ENCODE measurements at places on chromosomes 16 and 17. TPM values are rescaled to one million over a fixed set of nuclear protein-coding genes. Genes with fewer than 3 reads are reported as not detected.

DNA sequence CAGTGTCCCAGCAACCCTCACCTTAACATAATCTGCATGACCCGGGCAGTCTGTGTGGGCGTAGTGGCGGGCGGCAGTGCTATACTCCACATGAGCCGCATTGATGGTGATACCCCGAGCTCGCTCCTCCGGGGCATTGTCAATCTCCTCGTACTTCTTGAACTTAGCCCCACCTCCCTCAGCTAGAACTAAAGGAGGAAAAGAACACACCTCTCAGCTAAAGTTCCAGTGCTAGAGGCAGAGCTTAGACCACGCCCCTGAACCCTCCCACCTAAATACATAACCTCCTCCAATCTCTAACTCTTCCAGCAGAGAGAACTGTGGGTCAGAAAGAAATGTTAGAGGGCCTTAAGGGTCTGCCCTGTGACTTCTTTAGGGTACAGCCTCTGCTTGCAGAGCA is 855 bp downstream of the TUFM start:
- peak; percentile 12 for DNase-seq

DNA sequence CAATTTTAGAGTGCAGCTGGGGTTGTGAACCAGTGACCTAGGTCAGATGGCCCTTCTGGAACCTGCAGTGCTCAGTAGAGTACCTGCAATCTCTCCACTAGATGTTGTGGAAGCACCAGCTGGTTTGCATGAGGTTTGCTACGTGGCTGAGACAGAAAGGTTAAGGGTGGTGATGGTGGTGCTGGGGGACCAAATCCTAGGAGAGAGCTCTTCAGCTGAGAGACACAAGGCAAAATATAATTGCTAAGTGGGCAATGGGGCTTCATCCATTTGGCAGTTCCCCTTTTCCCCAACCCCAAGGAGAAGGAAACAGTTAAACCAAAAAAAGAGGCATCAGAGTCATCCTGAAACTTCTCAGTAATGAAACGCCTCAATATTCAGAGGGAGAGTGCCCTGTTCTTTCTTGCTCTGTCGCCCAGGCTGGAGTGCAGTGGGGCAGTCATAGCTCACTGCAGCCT is 13.9 kb downstream of the ITPRIPL2 start:
- DNase-seq = no peak

DNA sequence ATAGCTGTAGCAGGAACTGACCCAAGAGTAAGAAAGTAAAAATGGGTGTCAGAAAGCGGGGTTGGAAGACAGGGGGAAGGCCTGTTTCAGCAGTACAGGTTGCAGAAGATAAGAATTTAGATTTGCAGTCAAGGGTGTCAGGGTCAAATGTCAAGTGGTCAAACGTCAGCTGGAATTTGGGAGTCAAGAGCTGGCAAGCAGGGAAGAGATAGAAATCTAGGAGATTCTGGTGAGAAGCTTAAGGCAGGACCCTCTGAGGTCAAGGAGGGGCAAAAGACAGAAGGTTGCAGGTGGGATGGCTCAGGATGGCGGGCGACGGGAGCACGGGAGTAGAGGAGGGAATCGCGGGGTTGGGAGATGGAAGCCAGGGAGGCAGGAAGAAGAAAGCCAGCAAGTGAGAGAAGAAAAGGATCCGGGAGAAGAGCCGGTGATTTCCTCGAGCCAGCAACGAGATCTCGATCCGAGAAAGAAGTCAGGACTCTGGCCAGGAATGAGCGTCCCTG is 335 bp downstream of the SLC25A35 start:
- DNase-seq = no peak

DNA sequence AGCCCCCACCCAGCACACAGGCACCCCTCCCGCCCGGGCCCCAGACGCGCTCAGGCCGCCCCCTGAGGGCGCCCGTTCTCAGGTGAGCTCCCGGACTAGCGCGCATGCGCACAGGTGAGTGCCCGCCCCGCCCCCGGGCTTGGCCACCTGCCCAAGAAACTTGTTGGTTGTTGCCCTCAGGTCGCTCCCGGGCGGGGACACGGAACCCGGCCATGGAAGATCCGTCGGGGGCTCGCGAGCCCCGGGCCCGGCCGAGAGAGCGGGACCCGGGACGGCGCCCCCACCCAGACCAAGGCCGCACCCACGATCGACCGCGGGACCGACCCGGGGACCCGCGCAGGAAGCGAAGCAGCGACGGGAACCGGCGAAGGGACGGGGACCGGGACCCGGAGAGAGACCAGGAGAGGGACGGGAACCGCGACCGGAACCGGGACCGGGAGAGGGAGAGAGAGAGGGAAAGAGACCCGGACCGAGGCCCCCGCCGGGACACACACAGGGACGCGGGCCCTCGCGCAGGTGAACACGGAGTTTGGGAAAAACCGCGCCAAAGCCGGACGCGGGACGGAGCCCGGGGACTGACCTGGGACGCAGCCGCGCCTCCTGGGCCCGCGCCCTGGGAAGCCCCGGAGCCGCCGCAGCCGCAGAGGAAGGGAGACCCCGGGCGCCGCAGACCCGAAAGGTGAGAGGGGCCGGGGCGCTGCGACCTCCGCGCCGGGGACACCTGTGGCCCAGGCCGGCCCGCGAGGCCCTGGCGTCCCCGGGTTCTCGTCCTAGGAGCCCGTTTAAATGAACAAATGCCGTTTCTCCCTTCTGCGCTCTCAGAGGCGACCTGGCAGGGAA is at the start of gene MARVELD3:
Gene MARVELD3 (plus strand): TSS at position 167 of the 840 bp plus-strand sequence. CDS start 46 bp downstream, at position 213.
- DNase-seq = no peak

DNA sequence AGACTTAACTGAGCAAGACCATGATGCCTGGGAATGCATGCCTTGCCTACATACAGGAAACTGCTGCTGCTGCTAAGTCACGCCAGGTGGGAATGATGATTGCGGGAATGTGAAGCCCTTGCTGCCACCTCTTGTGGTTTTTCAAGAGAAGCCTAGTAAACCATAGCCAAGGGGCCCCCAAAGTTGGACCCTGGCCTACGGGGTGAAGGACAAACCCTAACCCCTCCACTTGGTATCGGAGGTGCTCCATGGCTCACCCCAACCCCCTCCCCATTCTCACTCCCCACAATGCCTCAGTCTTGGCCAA is 233.9 kb downstream of the ZNF423 start:
- no peak for DNase-seq

DNA sequence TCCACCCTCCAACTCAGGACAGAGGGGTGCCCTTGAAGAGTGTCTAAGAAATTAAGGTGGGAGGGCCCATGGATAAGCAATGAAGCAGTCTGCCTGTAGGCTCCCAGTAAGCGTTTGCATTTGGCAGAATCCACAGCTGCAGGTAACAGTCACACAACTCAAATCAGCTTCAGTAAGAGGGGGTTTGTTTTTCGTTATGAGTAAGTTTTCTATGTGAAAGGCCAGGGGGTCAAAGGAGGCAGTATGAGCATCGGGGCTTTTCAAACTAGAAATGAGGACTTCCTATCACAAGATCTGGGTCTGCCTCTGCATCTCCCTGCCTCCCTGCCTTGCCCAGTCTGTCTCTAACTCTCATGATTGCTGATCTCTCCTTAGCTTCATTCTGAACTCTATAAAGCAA is 128.1 kb upstream of the CCL2 start:
- DNase-seq = no peak

- DNase-seq = no peak
Measured at GRCh38 chr17:77258638-77259037, 117.9 kb downstream of the SEC14L1 start.

DNA sequence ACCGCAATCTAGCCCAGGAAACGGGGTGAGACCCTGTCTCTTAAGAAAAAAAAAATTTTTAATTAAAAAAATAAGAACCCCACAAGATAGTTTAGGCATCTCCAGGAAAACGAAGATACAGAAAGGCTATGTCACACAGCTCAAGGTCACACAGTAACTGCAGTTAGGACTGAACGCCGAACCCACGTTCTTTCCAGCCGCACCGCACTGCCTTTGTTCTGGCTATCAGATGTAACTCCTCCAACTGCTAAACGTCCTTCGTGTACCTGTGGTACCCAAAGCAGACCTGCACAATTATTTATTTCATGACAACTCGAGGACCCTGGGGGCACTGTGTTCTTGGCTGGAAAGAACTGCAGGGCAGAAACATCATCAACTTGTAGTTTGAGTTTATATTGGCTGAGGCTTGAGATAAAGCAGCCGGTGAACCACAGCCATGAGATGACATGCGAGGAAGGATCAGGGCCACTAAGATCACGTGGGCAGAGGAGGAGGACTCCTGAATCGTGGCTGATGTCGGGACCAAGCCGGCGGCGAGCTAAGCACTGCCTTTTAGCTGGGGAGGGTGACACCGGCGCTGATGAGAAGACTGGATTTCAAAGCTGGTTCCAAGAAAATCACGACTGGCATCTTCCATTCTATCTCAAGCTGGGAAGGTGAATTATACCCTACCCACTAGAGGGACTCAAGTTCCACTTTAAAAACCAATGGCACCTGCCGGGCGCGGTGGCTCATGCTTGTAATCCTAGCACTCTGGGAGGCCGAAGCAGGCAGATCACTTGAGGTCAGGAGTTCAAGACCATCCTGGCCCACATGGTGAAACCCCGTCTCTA is 20.7 kb upstream of the MNT start:
- peak; percentile 50 for DNase-seq

GRCh38 chr17:27321372-27321771 is 27.5 kb downstream of the WSB1 start:
- DNase-seq = no peak

DNA sequence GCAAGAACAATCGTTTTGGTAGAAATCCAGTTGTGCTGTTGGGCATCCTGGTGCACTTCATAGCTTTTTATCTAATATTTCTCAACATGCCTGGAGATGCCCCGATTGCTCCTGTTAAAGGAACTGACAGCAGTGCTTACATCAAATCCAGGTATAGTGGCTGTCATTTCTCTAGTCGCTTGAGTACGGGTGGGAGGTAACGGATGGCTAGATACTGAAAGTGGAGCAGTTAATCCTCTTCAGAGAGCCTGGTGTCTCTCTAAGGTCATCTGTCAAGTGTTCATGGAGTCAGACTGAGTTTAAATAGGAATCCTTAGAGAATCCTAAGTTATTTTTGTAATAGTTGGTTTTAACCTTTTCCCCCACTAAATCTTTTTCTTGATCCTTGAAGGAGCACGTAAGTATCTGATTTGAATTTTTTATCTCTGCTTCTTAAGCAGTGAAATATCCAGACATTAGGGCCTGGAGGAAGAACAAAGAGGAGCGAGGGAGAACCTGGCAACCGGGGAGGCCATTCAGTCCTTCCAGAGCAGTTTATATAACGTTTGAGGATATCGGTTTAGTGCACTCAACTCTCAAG is 37.2 kb downstream of the MFSD11 start:
- no peak for DNase-seq

DNA sequence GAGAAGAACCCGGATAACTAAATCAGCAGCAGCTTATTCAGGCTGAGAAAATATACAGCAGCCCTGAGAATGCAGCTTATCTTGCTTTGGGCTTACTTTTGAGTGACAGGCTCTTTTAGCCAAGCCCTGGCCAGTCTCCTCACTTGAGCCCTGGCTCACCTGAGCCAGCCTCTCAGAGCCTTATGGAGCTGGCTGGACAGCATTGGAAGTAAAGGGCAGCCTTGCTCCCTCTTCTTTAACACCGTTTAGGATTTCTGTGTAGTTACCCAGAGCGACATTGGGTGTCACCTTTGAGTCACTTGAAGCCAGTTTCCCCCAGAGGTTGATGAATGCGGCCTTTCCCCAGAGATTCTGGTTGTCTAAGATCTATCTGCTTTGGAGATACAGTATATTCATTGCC is 7.7 kb upstream of the NPIPB2 start:
- DNase-seq = peak; percentile 47

DNA sequence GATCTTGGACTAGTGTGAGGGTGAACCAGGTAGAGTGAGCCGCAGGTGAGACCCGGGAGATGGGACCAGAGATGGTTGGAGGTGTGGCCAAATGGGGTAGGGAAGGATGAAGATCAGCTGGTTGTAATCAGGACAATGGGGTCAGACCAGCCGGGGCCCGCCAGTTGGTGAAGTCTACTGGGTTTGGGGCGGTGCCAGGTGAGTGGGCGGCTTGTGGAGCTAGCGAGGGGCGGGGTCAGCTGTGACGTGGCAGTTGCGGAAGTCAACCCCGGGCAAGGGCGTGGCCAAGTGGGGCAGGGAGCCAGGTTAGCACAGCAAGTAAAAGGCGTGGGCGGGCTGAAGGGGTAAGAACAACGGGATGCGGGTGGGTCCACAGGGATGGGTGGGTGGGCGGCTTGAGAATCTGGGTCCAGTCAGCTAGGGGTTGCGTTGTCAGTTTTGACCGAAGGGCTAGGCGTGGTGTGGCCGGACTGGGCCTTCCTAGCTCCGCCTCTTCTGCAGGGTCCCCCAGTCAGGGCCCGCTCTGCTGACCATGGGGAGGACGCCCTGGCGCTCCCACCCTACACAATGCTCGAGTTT is 25.5 kb upstream of the ALKBH5 start:
- DNase-seq = peak; percentile 85

DNA sequence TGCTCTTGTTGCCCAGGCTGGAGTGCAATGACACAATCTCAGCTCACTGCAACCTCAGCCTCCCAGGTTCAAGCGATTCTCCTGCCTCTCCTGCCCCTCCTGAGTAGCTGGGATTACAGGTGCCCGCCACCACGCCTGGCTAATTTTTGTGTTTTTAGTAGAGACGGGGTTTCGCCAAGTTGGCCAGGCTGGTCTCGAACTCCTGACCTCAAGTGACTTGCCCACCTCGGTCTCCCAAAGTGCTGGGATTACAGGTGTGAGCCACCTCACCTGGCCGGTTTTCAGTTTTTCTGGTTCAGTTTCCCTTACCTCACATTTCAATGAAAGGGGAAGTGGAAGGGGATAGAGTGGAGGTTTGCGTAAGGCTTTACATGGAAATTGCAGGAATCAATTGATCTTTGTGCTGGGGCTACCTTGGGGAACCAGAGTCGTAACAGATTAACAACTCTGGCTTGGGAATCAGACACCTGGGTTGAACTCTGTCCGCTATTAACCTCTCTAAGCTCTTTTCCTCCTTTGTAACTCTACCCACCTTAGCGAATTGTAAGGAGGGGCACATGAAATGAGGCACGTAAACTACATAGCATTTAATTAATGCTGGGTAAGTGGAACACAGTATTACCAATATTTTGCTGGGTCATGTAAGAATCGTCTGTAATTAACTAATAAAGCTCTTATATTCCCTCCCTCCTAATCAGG is 3.2 kb downstream of the MPV17L start:
- no peak for DNase-seq

DNA sequence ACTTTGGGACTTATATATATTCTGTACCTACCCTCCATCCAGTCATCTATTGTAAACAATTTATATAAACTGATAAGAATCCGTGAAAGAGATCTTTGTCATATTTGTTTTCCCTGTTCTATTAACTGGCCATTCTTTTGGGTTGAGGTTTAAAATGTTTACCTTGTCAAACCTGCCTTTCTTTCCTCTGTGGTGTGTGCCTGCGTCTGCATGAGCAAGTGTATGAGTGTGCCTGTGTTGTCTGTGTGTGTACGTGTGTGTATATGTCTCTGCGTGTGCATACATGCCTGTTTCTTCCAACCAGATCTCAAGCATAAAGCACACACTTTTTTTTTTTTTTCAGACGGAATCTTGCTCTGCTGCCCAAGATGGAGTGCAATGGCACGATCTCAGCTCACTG is 201.5 kb downstream of the C16orf95 start:
- no peak for DNase-seq

Gene TNFRSF17
- not detected for polyA plus RNA-seq

Gene C1QTNF1
- polyA plus RNA-seq = 8.4 TPM

Gene SOX9
- polyA plus RNA-seq = 12.7 TPM

Gene C16orf92
- not detected for polyA plus RNA-seq

Gene ABCC12
- polyA plus RNA-seq = not detected

Measured in IMR-90 (cell line).